ENCODE measurements at places on chromosomes 3 and 15.

DNA sequence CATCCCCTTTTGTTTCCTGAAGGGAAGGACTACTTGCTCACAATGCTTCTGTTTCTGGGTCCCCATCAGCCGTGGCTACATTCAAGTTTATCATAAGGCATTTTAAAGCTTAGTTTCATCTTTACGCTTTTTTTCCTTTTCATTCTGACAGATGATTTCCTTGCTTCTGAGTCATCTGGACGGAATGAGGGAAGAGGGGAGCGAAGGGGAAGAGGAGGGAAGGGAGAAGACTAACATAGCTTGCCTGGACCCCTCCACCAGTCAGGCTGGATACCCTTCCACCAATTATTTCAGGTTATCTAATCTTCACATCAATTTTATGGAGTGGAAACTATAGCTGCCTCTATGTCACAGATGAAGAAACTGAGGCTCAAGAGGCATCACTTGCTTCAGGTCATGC lies 27.6 kb downstream of the FAM3D start:
- DNase-seq: no peak

- no peak for DNase-seq
Measured at GRCh38 chr15:83057696-83058376, 9.2 kb downstream of the BTBD1 start.

DNA sequence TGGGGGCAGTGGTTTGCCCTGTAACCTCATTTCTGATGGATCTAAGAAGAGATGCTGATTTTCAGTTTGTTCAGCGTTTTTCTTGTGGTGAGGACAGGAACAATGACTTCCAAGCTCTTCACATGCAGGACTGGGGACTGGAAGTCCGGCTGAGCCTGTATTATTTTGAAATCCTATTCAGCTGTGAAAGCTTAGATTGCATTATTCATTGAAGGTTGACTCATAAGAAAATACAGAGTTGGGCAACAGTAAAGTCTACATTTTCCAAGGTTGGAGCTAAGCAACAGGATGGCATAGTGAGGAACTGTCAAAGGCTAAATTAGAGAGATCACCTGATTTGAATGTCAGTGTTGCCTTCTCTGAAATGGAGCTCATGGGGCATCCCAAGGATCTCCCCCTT lies 230.9 kb upstream of the FEZF2 start:
- no peak for DNase-seq

DNA sequence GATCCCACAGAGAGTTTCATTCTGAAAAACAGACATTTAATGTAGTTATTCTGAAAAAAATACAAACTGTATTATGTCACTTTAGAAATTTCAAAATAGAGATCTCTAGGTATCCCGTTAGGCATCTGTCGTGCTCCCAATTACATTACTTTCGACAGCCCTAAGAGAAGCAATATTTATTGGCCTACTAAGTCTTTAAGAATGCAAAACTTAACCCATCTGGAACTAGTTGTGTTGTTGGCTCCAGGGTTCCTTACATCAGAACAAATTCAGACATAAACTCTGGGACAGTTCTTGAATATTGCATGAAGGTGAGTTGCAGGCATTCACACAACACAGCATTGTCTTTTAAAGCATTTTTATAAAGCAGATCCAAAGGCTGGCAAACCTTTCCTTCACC lies 498.4 kb downstream of the FHIT start:
- DNase-seq: no peak

GRCh38 chr3:149813367-149814281 lies 609 bp downstream of the RNF13 start:
- DNase-seq: peak; percentile 46

- DNase-seq: no peak
Measured at GRCh38 chr15:25774871-25775270, 88.3 kb downstream of the ATP10A start.

GRCh38 chr3:125418306-125418705 lies 43.2 kb upstream of the ZNF148 start:
- DNase-seq: no peak

- DNase-seq: no peak
Measured at GRCh38 chr15:82020625-82021394, 25.0 kb downstream of the MEX3B start.

DNA sequence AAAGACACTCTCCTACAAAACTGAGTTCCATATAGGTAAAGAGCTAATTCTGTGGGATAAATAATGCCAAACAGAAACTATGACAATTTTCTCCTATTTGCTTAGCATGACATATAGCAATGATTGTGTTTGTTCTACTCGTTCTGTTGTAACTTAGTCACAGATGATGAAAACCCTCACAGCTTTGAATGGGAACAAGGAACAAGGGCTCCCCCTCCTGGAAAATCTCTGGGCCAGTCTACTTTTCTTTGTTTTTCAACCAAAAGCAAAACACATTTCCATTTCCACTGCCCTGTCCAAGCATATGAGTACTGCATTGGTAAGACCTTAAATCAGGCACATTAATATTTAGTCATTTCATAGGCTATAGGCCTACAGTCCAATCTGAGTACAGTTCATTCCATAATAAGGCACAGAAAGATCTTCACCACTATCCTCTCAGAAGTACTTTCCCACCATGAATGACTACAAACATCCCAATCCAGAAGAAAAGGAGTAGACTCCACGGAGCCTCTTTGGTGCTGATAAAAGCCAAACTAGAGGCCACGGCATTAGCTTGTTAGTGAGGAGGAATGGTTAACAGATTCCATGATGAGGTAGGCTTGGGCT lies 67.1 kb downstream of the ATP8B4 start:
- peak; percentile 40 for DNase-seq

DNA sequence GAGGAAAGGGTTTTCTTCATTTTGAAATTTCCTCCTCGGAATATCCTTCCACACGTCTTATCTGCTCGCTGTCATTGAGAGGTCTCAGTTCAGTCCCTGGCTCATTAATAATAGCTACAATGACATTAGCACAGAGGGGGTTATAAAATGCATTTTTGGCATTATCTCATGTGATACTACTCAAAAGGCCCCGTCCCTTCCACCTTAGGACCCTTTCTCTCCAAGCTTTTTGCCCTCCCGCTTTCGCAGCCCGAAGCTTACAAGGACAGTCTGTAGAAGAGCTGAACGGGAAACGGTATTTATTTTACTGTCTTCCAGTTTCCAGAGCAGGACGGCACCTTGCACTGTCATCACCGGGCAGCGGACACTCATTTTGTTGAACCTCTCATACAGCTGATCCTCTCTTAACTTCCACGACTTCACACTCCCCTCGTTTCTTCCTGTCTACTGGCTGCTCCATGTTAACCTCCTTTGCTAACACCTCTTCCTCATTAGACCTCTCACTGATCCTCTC lies 5.6 kb upstream of the PLEKHO2 start:
- no peak for DNase-seq

GRCh38 chr3:85297291-85297690 lies 338.5 kb downstream of the CADM2 start:
- no peak for DNase-seq

GRCh38 chr15:83960192-83960829 lies 275.3 kb upstream of the GOLGA6L4 start:
- DNase-seq: no peak

DNA sequence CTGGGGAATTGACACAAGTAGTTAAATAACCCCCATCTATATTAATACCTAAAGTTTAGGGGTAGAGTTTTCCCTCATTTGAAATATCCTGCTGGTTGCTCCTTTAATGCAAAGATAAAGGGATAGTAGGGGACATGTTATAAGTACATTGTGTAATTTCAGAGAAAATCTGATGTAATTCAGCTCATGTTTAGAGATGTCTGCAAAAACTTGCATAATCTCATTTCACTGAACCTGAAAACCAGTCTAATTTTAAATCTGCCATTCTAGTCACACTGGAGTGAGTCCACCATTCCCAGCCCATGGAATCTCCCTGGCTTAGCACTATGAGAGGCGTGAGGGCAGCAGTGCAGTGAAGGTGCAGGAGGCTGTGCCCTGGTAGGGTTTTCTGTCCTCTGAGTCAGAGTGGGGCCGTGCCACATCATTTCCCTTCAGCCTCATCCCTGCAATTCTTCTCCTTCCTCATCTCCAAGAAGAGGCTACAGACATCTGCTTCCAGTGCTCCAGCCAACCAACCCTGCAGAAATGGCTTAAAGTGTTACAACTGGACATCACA lies 246.3 kb upstream of the UMPS start:
- peak; percentile 17 for DNase-seq

DNA sequence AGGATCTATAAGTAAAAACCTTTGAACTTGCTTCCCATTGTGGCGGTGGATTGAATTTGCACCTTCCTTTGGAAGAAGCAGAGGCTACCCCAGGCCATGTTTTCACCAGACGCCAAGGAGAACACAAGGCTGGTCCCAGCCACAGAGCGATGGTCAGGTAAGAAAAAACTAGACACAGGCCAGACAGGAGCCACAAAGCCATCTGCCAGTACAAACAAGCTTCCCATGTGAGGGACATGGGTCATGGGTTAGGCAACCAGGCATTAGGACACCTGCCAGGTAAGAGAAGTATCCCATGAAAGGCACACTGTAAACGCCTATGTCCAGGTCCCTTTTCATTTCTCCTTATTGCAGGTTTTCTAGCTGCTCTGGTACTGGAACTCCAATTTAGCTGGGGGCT lies 190.2 kb downstream of the KLF13 start:
- DNase-seq: no peak

DNA sequence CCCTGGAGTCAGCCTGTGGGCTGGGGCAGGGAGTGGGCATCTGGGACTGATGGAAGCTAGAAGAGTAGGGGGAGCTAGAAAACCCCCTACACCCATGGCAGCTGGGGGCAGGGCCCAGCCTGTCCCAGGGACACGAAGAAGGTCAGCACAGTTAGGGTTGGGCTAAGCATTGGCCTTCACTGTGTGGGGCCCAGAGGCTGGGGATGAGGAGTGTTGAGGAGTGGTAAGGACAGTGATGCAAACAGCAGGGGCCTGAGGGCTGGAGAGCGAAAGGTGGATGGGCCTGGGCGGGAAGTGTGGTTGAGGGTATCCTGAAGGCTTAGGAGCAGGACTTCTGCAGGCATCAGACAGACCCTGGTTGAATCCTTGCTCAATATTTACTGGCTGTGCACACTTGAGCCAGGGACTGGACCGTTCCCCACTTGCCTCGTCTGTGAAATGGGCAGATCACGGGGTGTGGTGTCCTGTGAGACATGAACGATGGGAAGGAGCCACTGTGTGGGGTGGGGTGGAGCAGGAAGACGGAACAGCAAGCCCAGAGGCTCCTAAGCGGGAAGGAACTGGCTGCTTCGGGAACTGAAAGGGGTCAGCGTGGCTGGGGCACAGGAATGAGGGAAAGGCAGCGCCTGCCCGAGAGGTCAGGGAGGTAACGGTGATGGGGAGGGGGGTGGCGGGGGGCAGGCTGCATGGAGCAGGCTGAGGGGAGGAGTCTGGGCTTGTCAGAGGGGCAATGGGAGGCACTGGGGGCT lies 7.3 kb downstream of the PRKCD start:
- no peak for DNase-seq

- DNase-seq: no peak
Measured at GRCh38 chr3:71625676-71626075, 42.1 kb upstream of the FOXP1 start.

DNA sequence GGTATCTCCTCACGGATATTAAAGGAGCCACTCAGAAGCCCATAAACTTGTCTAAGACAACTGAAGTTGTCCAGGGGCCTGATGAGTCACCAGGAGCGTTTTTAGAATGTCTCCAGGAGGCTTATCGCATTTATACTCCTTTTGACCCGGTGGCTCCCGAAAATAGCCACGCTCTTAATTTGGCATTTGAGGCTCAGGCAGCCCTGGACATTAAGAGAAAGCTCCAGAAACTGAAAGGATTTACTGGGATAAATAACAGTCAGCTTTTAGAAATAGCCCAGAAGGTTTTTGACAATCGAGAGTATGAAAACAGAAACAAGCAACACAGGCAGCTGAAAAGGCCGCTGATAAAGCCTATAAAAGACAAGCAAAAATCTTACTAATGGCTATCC lies 4.1 kb downstream of the DET1 start:
- DNase-seq: no peak

- DNase-seq: no peak
Measured at GRCh38 chr3:98954242-98954641, 52.7 kb upstream of the DCBLD2 start.

- DNase-seq: no peak
Measured at GRCh38 chr3:155412904-155413303, 119.4 kb upstream of the STRIT1 start.

- DNase-seq: no peak
Measured at GRCh38 chr3:197494366-197495058, 61.3 kb downstream of the BDH1 start.

DNA sequence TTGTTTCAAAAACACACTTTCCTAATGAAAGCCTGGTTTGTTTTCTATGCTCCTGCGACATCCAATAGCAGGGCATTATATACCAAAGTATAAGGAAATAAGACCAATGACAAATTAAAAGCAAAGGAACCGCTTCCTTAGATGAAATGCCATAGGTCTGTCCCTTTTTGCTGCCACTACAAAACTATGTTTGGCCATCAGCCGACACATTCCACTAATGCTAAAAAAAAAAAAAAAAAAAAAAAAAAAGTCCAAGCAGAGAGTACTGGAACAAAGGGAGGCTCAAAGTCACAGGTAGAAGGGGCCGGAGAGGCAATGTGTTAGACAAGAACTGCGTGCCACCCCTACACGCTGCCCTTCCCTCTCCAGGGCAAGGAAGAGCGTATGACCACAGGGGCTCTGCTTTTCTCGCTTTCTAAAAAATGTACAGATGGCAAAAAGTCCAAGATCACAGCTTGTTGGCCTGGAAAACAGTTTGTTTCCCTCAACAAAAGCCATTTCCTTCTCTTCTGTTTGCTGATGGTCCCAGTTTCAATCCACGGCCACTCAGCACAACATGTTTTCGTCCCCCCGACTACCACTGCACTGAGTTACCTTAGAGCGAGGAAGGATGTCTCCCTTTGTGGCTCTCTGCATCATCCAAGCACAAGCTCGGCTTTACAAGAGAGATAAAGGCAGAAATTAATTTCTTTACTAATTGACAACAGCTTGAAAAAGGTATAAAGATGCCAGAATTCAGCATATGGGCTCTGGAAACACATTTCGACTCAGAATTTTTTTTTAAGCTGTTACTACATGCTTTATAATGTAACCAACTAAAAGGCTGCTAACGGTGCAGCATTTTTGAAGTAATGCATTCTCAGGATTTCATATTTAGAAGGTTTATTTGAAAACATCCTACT lies 70.8 kb downstream of the ABTB1 start:
- no peak for DNase-seq

Measured in ACHN (cell line).